ENCODE measurements at places on chromosomes 3 and 15. TPM values are rescaled to one million over a fixed set of nuclear protein-coding genes. Genes with fewer than 3 reads are reported as not detected.

GRCh38 chr15:75025548-75026260 lies 2.3 kb downstream of the PPCDC start:
- DNase-seq, result no peak

DNA sequence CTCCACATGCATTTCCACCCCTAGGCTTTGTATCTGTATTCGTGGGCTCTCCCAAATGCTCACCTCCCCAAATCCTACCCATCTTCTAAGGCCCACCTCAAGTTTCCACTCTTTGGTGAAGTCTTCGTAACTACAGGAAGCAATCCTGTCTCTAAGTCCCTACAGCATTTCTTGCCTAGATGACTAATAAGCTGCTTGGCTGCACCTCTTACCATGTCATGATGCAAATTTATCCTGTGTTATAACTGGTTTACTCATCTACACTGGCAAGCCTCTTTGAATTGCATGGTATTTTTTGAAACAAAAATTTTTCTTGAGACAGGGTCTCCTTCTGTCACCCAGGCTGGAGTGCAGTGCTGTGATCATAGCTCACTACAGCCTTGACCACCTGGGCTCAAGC lies 73.3 kb downstream of the SETMAR start:
- DNase-seq, result no peak

DNA sequence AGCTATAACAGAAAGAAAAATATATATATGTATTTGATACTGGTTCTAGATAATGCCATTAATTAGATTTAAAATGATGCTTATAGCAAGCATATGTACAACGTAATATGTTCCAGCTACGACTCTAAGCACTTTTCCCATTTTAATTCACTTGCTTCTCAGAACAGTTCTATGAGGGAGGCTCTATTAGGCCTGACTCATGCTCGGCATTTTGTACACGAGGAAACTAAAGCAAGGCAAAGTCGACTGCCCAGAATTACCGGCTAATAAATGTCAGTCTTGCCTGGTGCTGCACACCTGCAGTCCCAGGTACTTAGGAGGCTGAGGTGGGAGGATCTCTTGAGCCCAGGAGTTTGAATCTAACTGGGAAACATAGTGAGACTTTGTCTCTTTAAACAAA lies 106.0 kb downstream of the PTPRG start:
- no peak for DNase-seq

DNA sequence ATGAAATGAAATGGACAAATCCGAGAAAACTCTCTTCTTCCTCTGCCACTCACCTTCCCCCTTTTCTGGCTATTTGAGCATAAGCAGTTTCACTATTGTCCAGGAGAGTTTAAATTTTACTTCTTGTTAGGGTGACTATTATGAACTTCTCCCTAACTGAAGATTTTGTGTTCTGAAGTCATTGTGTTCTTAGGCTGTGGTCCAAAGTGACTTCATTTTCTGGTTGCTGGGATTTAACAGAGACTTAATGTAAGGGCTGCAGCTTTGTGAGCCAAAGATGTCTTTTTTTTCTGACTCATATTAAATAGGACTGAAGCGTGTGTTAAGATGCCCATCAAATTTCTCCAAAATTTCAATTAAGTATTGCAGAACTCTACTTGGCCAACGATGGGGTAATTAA lies 46.5 kb upstream of the FSTL1 start:
- no peak for DNase-seq

- no peak for DNase-seq
These were observed 7.2 kb downstream of the CLCN2 start for GRCh38 chr3:184354121-184354728.

FOXB1 gene
- not detected for total RNA-seq

UQCRC1 gene
- 143 TPM for total RNA-seq

Measured in tibial nerve (tissue), 4 donors.